ENCODE measurements at places on chromosomes 16 and 17.

DNA sequence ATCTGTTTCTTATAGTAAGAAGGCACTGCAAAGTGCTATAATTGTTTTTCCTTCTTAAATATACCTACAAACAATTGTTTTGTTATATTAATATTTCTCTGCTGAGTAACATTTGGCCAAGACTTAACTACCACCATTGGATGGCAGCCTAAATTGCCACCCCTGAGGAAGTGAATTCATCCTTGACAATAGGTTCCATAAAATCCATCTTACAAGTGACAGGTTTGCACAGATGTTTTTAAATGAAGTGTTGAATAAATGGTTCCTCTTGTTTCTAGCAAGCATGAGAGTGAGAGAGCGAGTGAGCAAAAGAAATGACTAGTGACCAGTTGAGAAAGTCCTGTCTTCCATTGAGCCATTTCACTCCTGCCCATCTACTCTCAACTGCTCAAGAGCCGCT, 8.3 kb upstream of the MPHOSPH6 start:
- no peak for DNase-seq

DNA sequence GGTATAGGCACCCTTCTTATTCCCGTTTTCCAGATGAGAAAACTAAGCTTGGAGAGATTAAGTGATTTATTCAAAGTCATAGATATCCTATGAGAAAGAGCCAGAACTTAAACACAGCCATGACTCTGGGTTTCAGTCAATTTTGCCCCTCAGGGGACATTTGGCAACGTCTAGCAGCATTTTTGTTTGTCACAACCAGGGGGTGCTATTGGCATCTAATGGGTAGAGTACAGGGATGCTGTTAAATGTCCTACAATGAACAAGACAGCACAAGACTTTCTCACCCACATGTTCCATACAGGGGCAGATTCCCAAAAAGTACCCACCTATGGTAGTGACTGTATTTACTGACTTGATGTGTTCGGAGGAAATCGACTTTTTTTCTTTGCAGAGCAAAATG, 4.8 kb upstream of the SHISA9 start:
- DNase-seq, result peak; percentile 77

- no peak for DNase-seq
Measured at GRCh38 chr17:19248151-19248927, 11.2 kb downstream of the EPN2 start.

DNA sequence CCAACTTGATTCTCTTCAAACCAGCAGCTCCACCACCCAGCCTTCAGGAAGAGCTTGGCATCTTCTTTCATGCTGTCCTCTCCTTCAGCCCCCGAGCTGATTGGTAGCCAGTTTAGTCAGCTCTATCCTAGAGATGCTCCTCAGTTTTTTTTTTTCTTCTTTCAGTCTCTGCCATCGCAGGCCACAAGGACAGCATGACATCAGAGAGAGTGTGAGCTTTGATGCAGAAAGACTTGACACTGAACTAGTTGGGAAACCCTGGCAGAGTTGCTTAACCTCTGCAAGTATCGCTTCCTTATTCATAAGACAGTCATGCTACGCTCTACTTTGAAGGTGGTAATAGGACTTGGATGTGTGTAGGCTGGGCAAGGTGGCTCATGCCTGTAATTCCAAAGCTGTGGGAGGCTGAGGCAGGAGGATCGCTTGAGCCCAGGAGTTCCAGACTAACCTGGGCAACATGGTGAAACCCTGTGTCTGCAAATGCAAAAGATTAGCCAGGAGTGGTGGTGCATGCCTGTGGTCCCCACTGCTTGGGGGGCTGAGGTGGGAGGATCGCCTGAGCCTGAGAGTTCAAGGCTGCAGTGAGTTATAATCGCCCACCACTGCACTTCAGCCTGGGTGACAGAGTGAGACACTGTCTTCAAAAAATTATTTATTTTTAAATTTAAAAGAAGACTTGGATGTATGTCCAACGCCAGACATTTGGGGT, 2.6 kb downstream of the CD300LB start:
- DNase-seq, result peak; percentile 24

GRCh38 chr16:49699841-49700175, 156.1 kb downstream of the ZNF423 start:
- no peak for DNase-seq

DNA sequence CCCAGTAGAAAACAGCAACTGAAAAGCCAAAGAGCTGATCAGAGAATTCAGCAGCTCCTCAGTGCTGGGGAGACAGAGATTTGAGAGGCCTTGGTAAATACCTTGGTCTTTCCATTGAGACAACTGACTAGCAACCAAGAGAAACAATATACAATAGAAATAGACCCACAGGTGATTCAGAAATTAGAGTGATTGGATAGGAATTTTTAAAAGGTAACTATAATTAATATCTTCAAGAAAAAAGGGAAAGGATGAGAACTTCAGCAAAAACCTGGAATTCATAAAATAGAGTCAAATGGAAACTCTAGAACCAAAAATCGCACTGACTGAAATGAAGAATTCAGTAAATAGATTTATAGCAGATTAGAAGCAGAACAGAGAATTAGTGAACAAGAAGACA, 32.5 kb upstream of the ITGAX start:
- DNase-seq, result no peak

GRCh38 chr17:7136266-7136877, 21.8 kb upstream of the ASGR2 start:
- peak; percentile 69 for DNase-seq

- DNase-seq, result no peak
Measured at GRCh38 chr16:89709716-89710432, 8.4 kb upstream of the SPATA2L start.

DNA sequence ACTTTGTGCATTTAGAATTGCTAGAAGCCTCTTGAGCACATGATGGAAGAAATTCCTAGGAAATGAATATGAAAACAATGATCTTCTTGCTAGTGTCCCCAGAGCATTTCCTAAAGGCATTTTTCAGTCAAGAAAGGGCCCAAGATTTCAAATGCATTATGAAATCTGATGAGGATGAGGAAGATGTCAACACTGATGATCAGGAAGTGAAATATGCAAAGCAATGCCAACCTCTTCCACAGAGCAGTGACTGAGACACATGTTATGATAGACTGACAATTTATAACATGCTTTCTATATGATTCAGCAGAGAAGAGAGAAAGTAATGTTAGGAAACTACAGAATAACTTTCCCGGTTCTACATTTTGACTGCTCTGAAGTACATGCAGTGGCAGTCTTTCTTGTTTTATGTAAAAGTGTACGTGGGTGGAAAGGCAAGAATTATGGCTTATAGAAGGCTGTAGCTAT, 859.1 kb upstream of the GOT2 start:
- peak; percentile 50 for DNase-seq

- DNase-seq, result peak; percentile 85
Measured at GRCh38 chr16:11743308-11744074, 834 bp upstream of the TXNDC11 start.

GRCh38 chr17:57899822-57900221, 50.0 kb upstream of the MRPS23 start:
- DNase-seq, result no peak

DNA sequence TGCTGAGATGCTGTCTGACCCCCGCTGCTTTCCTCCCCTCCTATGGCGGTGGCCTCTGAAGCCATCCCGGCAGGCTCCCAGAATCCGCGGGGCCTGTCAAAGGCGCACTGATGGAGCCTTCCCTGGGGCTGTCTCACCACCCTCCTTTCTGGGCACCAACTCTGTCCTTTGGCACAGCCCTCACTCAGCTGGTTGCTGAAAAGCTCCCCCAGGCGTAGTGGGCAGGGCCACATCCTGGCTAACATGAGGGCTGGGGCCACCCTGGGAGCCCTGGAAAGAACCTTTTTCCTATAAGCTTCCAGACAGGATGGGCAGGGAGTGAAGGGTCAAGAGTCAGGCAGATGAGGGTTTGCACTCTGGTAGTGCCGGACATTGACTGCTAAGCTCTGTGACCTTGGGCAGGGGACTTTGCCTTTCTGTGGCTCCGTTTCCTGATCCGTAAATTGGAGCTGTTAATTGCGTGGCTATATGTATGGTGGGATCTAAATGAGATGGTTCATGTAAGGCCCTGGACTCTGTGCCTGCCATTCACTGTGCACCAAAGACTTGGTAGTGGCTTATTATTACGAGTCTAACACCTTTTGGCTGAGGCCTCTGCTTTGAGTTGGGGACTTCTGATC, 27.6 kb upstream of the LASP1NB start:
- DNase-seq, result no peak

DNA sequence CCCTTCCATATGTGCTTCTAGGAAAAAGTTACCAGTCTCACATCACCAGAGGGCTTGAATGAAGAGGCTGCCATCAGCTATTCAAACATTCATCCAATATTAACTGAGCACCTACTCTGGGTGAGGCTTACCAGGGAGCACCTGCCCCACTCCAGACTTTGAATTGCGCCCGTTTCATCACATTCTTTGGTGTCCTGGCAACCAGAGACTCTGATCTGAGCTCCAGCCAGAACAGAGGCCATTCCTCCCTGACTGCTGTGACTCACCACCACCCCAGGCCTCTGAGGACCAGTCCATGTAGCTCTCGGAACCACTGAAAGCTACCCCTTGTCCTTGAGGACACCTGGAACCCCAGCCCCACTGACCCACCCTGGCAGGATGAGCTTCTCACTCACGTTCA, at the start of gene C16orf96:
C16orf96 (plus strand) TSS at position 229 of the 400 bp plus-strand sequence; CDS start at position 379, 150 bp downstream.
- DNase-seq, result peak; percentile 29

DNA sequence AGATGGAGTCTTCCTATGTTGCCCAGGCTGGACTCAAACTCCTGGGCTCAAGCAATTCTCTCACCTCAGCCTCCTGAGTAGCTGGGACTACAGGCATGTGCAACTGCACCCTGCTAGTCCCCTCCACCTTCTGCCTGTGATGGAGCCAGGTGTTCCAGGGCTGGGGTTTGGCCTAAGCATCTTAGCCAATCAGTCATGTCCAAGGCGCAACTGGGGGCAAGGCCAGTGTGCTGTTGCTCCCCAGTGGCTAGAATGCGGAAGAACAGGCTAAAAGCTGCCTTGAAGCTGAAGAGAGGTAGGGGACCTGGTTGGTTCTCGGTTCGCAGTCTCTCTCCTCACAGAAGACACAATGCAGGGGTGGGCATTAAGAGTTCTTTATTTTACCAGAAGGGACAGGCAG, 18.6 kb downstream of the FLOT2 start:
- DNase-seq, result peak; percentile 66

GRCh38 chr16:46895399-46896313, 11.5 kb downstream of the GPT2 start:
- no peak for DNase-seq

DNA sequence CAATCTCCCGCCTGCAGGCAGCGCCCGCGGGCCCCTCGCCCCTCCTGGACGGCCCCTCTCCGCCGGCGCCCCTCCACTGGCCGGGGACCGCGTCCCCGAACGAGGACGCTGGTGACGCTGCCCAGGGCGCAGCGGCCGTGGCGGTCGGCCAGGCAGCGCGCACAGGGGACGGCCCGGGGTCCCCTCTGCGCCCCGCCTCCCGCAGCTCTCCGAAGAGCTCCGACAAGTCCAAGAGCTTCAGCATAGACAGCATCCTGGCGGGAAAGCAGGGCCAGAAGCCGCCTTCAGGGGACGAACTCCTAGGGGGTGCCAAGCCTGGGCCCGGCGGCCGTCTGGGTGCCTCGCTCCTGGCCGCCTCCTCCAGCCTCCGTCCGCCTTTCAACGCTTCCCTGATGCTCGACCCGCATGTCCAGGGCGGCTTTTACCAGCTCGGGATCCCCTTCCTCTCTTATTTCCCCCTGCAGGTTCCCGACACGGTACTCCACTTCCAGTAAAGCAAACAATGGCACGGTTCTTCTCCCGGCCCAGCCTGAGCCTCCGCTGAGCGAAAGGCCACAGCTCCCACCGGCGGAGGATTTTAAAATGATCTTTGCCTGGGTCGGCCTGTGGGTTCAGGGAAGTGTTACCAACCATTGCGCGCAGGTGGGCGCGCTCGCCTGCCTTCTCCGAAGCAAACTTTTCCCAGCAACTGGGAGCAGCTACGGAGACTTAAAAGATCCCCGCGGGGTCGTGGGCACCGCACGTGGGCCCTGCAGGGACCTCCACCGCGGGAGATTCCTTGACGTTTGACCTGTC, 1.1 kb downstream of the FOXL1 start:
- no peak for DNase-seq

DNA sequence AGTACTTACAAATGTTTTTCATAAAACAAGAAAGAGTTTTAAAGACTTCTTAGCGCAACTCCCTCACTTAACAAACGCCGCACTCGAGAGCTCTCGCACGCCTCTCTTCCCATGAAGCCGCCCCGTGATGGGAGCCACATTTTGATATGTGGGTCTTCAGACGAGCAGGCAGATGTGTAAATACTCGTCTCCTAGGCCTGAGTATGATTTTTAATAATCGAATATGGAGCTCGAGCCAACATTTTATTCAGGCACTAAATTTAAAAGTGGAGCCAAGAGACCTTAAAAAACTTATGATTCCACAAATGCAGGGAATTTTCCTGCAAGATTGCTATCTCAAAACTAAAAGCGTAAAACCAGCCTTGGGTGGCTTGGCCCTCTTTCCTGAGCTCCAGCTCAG, 55.4 kb downstream of the IRX6 start:
- DNase-seq, result no peak

GRCh38 chr16:79360267-79360666, 240.3 kb downstream of the MAF start:
- DNase-seq, result peak; percentile 91

- no peak for DNase-seq
Measured at GRCh38 chr17:37485938-37486570, 3.6 kb upstream of the DUSP14 start.

- peak; percentile 36 for DNase-seq
Measured at GRCh38 chr16:64412578-64413280, 709.1 kb downstream of the CDH11 start.

- no peak for DNase-seq
Measured at GRCh38 chr17:27153005-27153404, 140.9 kb upstream of the WSB1 start.

GRCh38 chr17:76635039-76635438, 8.5 kb downstream of the ST6GALNAC1 start:
- DNase-seq, result no peak

DNA sequence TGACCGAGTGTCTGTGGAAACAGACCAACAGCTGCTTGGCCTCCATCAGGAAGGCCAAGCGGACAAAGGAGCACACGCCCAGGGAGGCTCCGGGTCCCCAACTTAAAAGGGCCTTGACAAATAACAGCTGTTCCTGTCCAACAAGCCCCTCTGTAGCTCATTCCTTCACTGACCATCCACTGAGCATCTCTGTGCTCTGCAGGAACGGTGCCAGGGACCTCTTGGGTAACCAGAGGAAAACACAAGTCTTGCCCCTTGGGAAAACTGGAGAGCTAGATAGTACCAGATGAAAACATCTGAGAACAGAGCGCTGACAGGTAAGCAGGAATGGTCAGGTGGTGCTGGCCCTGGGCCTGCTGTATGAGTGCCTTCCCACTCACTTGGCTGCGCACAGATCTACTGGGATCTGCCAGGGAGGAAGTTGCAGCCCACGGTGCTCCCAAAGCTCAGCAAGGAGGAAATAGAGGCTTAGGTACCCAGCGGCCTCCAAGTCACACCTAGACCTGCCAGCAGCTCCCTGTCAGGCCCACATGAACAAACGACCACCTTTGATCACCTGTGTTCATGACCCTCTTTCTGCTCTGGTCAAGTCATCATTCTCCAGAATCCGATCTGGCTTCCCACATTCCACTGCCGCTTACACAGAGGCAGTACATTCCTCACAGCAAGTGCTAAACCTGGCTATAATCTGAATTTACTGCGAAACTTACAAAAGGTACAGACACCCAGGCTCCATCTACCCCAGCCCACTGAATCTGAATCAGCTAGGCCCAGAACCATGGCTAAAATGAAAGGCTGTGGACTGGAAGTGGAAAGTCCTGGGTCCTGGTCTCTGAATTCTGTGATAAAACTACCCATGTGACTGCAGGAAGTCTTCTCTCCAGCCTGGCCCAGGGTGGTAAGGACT, 12.5 kb downstream of the DCAKD start:
- no peak for DNase-seq
